Posterior vena cava (tissue), 2 donors: ENCODE measurements at places on chromosomes 13 and 19.

- DNase-seq = no peak
Measured at GRCh38 chr19:3153286-3154230, 17.7 kb downstream of the GNA15 start.

DNA sequence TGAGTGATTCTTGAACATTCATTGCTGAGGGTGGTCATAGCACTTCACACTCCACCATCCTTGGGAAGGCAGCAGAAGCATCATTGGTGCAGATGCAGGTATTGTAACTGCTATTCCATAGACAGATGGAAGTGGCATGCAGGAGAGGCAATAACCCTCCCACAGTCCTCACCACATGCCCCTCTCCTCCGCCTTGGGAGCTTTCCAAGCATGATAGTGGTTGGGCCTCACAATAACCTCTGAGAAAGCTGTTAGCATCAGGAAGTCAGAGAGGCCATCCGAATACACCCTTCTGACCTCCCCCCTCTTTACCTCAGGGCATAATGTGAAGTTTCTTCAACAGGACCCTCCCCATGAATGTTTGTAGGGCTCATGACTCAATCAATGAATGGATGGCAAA lies 177.9 kb downstream of the KATNAL1 start:
- peak; percentile 10 for DNase-seq

DNA sequence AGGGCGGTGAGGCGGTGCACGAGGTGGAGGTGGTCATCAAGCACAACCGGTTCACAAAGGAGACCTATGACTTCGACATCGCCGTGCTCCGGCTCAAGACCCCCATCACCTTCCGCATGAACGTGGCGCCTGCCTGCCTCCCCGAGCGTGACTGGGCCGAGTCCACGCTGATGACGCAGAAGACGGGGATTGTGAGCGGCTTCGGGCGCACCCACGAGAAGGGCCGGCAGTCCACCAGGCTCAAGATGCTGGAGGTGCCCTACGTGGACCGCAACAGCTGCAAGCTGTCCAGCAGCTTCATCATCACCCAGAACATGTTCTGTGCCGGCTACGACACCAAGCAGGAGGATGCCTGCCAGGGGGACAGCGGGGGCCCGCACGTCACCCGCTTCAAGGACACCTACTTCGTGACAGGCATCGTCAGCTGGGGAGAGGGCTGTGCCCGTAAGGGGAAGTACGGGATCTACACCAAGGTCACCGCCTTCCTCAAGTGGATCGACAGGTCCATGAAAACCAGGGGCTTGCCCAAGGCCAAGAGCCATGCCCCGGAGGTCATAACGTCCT lies 9.4 kb upstream of the PROZ start:
- peak; percentile 75 for DNase-seq

GRCh38 chr13:112486386-112487126 lies 101.4 kb downstream of the TUBGCP3 start:
- DNase-seq = no peak

- DNase-seq = peak; percentile 83
Measured at GRCh38 chr19:14375582-14376291, 5.5 kb upstream of the ADGRE5 start.

GRCh38 chr19:45505151-45505995 lies 1.9 kb upstream of the VASP start:
- DNase-seq = no peak

DNA sequence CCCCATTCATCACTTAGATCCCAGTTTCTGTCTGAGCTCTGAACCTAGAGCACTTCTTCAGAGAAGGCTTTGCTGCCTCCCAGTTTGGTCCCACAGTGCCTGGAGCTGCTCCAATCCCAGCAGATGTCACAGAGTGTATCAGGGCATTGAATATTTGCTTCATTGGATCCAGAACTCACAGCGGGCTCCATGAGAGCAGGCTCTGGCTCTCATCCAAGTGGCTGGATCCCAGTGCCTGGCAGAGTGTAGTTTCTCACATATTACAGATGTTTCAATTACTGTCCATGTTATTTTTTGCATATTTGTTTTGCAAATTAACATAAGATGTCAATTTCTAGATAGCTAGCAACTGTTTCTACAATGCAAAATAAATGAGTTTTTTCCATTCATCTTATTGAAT lies 50.6 kb downstream of the MYO16 start:
- no peak for DNase-seq

- no peak for DNase-seq
Measured at GRCh38 chr19:19602713-19603324, 15.7 kb downstream of the PBX4 start.

- DNase-seq = no peak
Measured at GRCh38 chr13:73989244-73989843, 144.9 kb downstream of the KLF12 start.

DNA sequence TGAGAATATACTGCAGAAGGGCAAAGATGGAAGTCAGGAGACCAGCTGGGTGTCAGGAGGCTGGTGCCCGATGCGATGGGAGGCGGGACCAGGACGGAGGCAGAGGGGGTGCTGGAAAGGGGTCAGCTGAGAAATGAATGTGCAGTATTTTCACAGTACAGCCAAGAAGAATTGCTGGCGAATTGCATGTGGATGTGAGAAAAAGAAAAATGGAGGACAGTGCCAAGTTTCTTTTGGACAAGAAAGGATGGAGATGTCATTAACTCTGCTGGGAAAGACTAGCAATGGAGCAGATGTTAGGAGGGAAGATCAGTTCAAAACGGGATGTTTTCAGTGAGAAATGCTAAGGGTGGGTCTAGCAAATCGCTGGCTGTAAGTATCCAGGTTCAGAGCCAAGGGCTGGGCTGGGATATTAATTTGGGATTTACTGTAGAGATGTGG lies 7.0 kb downstream of the CRYL1 start:
- no peak for DNase-seq

- no peak for DNase-seq
Measured at GRCh38 chr13:93307136-93307535, 80.5 kb downstream of the GPC6 start.

GRCh38 chr19:1813192-1814182 lies 1.4 kb upstream of the ATP8B3 start:
- no peak for DNase-seq

DNA sequence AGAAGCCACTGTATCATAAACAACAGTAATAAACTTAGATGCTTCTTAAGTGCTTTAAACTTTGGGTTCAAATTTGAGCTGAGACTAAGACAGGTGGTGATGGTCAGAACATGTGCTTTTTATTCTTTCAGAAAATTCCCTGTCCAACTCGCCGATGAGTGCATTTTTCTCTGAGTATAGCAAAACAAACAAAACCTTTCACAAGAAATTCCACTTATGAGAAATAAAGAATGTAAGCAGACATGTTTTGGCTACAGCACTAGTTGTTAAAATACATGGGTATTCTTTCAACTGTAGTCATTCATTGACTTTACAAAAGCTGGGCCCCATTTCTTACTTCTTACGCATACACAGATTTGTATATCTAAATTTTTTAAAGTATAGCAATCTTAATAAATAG lies 125.6 kb downstream of the SPRY2 start:
- no peak for DNase-seq

DNA sequence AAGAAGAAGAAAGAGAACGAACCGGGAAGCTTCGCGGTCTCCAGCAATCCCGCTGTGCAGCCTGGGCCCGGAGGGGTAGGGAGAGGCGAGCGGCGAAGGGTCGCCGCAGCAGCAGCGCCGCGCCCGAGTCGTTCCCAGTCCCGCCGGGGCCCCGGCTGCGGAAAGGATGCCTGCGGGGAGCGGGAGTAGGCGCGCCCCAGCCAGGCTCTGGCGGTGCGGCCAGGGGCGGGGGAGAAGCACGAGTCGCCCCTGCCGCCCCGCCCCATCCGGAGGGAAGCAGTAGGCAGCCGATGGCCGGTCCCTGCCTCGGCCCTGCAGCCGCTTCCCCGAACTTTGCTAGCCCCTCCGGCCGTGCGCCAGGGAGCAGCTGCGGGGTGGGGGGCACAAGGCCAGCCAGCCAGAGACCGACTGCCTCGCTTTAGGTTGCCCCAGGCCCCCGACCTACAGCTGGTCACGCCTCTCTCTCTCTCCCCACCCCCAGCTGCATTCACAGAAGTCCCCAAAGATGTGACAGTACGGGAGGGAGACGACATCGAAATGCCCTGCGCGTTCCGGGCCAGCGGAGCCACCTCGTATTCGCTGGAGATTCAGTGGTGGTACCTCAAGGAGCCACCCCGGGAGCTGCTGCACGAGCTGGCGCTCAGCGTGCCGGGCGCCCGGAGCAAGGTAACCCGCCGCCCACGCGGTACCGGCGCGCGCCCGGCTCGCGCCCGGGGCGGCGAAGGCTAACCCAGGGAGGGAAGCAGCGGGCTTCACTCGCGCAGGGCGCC lies 1.1 kb downstream of the VSTM2B start:
- peak; percentile 67 for DNase-seq

- DNase-seq = no peak
Measured at GRCh38 chr13:48726711-48727110, 73.0 kb downstream of the CYSLTR2 start.

DNA sequence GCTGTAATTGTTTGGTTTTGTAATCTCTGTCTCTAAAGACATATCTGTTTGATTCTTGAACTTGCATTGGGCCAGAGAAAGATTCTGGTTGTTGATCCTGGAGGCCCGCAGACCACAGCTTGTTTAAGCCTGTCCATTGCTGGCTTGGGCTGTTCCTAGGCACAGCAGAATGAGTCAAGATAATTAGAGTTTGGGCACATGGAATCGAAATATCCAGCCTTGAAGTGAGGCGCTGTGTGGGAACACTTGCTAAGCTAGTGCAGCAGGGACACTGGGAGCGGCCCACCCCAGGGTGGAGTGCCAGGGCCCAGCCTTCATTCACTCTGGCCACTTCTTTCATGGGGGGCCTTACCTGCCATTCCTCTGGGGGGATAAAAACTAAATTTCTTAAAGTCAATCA lies 219.7 kb downstream of the LMO7 start:
- no peak for DNase-seq

- DNase-seq = no peak
Measured at GRCh38 chr13:26222520-26223046, 469 bp upstream of the RNF6 start.

DNA sequence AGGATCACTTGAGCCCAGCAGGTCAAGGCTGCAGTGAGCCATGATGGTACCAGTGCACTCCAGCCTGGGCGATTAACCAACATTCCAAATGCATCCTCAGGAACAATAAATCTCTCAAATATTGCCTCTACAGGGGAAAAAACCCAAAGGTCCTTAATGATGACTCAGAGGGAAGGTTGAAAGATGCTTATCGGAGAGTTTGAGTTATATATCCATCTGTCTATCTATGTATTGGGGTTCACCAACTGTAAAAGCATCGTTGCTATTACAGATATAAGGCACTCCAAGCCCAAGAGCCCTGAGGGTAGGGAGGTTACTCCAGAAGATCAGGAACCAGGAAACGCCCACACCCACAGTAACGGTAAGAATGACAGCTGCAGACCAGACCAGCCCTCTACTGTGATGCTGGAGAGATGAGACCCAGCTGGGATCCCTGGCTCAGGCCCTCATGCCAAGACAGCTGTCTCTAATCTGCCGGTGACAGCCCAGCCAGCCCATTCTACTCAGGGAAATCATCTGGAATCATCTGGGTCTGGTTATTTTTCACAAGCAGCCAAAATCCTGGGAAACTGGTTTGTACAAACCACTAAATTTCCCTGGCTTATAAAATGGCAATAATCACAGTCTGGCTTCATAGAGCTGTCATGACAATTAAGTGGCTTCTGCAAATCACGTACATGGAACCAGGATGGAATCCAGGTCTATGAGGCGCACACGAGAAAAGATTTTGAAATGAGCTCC lies 23.8 kb downstream of the TEX101 start:
- DNase-seq = no peak

- DNase-seq = peak; percentile 73
Measured at GRCh38 chr19:33437821-33438671, 64.5 kb downstream of the CEBPG start.

DNA sequence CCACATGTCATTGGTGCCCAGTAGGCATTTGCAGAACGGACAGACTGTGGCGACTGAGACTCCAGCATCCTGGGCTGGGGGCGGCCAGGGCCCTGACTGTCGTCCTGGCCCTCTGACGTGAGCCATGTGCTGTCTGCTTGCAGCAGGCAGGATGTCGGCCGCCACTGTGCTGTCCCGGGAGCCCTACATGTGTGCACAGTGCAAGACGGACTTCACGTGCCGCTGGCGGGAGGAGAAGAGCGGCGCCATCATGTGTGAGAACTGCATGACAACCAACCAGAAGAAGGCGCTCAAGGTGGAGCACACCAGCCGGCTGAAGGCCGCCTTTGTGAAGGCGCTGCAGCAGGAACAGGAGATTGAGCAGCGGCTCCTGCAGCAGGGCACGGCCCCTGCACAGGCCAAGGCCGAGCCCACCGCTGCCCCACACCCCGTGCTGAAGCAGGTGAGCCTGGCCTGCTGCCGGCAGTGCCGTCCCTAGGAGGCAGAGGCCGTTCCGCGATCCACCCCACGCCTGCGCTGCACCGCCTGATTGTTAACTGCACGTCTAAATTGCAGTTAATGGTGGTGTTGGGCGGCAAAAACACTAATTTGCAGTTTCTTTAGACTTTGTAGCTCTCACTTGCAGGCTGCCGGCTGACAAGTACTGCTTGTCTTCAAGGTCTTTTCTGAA lies 14.2 kb downstream of the TSSK6 start:
- no peak for DNase-seq

GRCh38 chr19:290372-291005 lies 714 bp downstream of the PLPP2 start:
- peak; percentile 79 for DNase-seq

DNA sequence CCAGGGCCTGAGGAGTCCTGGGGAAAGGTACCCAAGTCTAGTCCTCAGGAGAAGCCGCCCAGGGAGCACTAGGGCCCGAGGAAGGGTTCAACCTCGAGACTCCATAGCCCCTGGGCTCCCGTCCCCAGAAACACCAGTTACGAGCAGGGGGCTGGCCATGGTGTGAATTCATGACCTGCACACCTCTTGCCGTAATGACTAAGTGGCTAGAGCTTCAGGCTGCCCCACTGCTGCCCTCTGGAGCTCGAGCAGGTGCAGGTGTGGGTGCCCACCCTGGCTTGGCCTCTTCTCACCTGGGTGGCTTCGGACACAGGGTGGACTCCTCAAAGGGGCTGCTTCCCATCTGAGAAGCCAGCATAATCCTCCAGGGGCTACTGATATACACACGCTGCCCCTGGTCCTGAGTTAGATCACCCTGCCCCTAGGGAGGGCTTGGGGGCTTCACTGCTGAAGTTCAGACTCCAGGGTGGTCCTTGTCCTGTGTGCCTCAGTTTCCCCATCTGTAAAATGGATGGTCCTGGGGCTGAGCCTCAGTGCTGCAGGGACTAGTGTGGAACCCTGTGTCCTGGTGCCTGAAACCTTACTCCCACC lies 13.6 kb downstream of the SPC24 start:
- no peak for DNase-seq

- DNase-seq = no peak
Measured at GRCh38 chr19:1874554-1875185, 10.6 kb downstream of the ABHD17A start.

- DNase-seq = no peak
Measured at GRCh38 chr19:42366673-42367072, 23.4 kb downstream of the CNFN start.

- DNase-seq = no peak
Measured at GRCh38 chr19:28492621-28493020, 720.3 kb downstream of the UQCRFS1 start.
